Activated CD4-positive, alpha-beta T cell treated with anti-CD3 and anti-CD28 coated beads, Interleukin-2, amount 50 U/mL, for 16 hours (primary cell): ENCODE measurements at places on chromosomes 4 and X.
A peak's percentile ranks its signal among the peaks of the same experiment; 100 is the strongest.

DNA sequence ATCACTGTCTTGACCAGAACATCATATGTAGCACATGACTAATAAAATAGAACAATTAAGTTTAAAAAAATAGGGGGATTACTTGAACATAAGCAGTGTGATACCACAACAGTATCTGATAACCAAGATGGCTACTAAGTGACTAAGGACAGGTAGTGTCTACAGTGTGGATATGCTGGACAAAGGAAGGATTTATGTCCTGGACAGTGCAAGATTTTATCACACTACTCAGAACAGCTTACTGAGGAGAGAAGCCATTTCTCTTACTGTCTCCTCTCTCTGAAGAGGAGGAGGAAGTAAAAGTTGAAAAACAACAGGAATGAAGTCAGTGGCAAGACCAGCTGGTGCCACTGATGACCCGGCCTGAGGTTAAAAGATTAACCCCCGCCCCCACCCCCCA lies 4.0 kb upstream of the SLC10A7 start:
- no peak for DNase-seq

DNA sequence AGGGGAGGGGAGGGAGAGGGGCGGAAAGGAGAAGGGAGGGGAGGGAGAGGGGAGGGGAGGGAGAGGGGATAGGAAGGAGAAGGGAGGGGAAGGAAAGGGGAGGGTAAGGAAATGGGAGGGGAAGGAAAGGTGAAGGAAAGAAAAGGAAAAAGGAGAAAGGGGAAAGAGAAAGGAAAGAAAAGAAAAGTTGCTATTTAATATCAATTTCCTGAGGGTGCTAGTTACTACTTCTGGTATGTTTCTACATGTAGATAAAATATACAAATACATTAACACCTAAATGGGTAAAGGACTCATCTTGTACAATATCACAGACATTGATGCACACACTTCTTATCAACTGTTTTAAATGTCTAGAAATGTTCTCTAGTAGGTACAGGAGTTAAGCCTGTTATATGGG lies 22.6 kb downstream of the ANXA5 start:
- no peak for DNase-seq

DNA sequence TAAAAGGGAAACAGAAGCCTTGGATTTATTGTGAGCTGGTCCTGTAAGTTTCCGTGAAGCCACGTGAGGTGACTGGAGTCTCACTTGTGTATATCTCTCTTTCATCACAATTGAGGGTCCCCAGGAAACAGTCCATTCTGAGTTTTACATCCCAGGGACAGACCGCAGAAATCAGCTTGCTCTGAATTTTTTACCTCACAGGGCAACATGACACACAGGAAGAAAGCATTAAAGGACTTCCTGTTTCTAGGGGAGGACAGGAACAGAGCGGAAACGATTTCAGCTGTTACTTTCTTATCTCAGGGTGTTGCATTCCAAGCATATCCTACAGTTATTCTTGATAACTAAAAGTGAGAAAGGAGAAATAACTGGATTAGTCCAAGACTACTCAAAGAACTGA lies 553.5 kb downstream of the TRAM1L1 start:
- DNase-seq = peak; percentile 5

- DNase-seq = no peak
Measured at GRCh38 chrX:131219271-131219670, 69.8 kb downstream of the IGSF1 start.

DNA sequence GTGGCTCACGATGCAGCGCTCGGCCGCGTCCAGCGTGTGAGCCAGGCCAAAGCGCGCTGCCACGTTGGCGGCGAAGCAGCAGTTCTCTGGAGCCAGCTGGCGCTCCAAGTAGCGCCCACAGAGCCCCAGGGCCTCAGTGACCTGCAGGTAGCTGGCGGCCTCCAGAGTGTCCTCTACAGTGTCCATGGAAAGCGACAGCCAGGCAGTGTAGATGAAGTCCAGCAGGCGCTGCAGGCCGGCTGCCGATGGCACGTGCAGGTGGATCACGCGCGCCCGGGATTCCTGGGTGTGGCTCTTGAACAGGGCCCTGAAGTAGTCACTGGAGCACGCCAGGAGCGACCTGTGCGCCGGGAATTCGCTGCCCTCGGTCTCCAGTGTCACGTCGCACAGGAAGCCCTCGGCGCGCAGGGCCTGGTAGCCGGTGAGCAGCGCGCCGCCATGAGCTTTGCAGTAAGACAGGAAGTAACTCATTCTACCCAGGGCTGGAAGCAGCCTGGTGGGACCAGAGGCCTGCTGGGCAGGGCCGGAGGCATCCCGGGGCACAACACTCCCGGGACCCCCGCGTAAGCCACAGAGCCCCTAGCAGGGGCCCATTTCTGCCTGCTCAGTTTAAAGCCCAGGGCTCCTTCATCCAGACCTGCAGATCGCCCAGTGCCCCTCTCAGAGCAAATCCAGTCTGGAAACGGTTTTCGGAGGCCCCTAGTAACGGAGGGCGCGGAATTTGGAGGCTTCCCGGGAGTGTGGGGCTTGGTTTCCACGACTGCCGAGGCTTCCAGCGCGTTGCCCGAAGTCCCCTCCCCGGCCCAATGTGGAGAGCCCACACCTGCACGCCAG lies 595 bp downstream of the KLHL34 start:
- no peak for DNase-seq

GRCh38 chrX:153477364-153477857 lies 7.0 kb upstream of the HAUS7 start:
- no peak for DNase-seq

DNA sequence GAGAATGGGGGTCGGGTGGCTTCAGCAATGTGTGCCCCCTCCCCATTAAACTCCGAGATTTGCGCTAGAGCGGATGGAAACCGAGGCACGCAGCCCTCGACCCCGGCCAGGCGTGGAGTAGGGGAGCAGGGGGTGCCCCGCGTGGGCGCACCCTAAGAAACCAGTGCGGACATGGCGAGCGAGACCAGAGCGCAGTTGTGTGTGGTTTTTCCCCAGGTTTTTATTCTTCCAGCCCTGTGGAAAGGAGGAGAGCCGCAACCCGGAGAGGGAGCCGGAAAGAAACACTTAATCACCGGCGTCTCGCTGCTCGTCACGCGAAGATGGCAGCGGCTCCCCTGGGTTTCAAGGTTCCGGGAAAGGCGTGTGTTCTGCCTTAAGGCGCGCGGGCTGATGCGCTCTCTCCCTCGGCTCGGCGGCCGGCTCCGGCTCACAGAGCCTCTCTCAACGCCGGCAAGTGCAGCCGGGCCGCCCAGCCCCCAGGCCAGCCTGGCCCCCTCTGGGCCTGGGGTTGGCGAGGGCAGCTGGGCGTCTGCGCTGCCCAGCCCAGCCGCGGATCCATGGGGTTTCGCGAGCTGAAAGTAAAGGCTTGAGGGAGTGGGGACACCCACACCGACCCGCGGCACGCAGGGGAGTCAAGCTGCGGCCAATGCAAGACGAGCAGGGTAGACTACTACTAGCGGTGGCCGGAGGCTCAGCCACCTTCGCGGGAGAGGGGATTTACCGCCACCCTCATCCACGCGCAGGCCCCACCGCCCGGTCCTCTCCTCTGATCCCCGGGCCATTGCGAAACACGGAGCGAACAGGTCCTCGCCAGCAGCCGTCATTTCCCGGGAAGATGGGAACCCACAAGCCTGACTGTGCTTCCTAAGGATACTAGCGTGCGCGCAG lies 74.0 kb upstream of the BCOR start:
- no peak for DNase-seq

- no peak for DNase-seq
Measured at GRCh38 chr4:73776321-73776729, 36.0 kb downstream of the CXCL8 start.

- no peak for DNase-seq
Measured at GRCh38 chrX:7926501-7926900, 712 bp downstream of the PNPLA4 start.

DNA sequence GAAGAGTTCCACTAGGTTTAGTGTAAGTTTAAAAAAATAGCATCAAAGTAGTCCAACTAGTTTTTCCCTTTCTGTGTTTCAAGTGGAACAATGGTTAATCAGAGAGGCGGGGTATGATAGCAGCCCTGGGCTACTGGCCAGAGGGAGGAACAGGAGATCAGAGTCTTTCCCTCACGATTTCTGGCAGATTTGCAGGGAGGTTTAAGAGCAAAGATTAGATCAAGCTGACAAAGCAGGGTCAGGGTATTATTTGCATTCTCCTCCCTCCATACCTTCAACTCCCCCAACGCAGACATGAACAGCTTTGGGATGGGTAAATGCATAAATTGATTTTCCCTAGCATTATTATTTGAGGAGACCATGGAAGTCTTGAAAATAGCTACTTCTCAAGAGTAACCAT lies 277.6 kb upstream of the DIAPH2 start:
- DNase-seq = no peak

DNA sequence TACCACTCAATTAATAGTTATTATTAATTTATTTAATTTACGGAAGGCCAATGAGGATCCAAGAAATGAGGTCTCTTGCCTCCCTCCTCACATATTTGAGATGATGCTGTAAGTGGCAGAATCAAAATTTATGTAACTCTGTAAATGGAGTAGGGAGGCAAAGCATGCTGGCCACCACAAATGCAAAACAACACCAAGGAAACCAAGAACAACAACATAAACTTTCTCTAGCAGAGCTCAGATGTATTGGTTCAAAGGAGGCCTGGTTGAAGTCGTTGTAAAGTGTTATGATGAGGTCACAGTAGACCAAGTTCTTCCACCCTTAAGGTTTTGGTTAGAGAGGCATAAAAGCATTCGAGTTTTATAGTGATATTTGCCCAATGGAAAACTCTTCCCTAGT lies 194.8 kb upstream of the FAT1 start:
- DNase-seq = no peak

DNA sequence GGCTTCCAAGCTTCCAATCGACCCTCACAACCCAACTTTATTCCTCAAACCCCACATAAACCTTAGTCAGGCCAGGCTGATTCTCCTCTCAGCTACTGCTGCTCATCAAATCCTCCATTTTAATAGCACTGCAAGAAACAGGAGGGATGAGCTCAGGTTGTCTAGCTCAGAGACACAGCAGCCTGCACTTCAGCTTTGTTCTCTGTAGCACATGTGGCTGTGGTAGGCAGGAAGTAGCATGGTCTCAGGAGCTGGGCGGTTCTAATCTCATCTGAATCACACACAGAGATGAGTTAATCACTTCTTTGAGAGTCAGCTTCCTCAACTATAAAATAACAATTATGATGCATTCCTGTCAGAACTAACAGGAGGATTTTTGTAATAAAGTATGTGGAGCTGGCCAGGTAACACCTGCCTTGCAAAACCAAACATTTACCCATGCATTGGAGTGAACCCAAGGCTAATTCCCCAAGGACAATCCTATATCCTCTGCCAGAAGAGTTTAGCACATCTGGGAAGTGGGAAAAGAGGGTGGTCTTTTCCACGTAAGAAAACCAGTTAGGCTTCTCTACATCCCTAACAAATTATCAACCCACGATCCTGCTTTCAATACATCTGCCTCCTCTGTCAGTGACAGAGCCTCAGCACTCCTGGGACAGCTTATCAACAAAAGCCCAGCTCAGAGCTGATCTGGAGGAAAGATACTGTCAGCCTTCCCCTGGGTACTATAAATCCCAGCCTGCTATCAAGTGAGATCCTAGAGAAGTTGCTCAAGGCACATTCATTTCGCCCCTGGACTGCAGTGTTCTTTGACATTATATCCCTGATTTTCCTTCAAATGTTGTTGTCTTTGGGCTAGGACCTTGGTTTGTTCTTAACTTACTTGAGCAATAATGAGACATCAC lies 32.8 kb downstream of the ELOVL6 start:
- DNase-seq = peak; percentile 73

GRCh38 chrX:12570859-12571501 lies 220.2 kb upstream of the PRPS2 start:
- no peak for DNase-seq

DNA sequence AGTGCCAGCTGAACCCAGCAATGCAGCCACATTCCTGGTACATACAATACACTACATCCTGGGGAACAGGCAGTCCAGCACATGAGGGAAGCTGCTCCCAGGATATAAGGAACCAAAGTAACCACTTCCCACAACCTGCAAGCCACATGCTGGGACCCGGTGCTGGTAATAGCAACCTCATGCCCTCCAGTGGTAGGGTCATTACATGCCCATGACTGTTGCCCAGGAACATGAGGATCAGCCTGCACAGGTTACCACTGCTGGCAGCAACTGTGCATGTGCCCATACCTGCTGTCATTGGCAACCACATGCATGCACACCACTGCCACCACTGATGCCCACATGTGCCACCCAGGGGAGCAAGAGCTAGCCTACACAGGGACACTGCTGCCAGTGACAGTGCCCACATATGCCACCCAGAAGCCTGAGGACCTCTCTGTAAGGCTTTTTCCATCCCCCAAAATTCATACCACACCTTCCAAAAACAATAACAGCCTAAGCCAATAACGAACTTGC lies 1982.5 kb downstream of the ARAP2 start:
- DNase-seq = no peak

DNA sequence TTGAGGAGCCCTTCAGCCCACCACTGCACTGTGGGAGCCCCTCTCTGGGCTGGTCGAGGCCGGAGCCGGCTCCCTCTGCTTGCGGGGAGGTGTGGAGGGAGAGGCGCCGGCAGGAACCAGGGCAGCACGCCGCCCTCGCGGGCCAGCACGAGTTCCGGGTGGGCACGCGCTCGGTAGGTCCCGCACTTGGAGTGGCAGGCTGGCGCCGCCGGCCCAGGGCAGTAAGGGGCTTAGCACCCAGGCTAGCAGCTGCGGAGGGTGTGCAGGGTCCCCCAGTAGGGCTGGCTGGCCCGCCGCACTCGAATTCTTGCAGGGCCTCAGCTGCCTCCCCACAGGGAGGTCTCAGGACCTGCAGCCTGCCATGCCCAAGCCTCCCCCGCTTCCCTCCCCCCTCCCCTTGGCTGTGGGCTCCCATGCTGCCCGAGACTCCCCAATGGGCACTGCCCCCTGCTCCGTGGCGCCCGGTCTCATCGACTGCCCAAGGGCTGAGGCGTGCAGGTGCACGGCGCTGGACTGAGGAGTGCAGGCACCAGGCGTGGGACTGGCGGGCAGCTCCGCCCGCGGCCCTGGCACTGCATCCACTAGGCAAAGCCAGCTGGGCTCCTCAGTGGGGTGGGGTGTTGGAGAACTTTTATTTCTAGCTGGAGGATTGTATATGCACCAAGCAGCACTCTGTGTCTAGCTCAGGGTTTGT lies 127.5 kb downstream of the DCK start:
- DNase-seq = no peak
